Neural crest cell (in vitro differentiated cells): ENCODE measurements at places on chromosomes 7 and 10. TPM values are rescaled to one million over a fixed set of nuclear protein-coding genes. Genes with fewer than 3 reads are reported as not detected.
A peak's percentile ranks its signal among the peaks of the same experiment; 100 is the strongest.

The ANXA8 gene
- total RNA-seq = not detected in 2 replicates

GRCh38 chr7:43771573-43771972 lies 13.1 kb downstream of the BLVRA start:
- no peaks in the 10 kb centered on the region for H3K27me3 ChIP-seq
- no peak overlapping the region for H3K4me3 ChIP-seq
- DNase-seq = no peak
- peak overlapping the region; percentile 52 for H3K27ac ChIP-seq
- H3K4me1 ChIP-seq = no peaks in the 10 kb centered on the region

DNA sequence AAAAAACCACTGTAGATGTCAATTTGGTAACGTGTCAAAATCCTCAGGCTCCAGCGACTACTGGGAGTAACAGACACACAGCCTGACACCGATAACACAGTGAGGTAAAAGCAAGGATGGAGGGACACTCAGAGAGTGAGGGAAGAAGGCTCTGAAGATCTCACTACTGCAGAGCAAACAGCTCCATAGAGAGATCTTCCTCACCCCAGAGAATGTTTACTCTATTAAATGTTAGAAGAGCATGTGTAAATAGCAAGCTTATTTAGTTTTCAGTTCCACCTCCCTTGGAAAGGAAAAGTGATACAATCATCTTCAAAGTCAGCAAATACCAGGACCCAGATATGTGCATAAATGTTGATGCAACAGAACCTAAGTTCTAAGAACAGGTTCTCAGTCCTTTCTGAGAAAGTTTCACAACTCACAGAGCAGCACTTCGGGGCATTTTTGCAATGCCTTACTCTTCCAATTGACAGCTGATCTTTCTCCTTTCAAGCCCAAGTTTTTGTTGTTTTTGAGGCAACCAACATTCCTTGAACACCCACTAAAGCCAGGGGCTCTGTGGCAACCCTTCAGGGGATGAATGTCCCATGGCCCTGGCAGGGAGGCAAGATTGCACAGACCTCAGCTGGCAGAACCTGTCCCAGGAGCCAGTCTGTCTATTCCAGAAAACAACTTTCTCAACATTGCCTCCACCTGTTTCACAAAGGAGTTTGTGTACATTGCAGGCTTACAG lies 177.4 kb downstream of the SFMBT2 start:
- no peak for DNase-seq
- no peak overlapping the region for H3K27ac ChIP-seq
- no peak overlapping the region for H3K4me3 ChIP-seq
- H3K4me1 ChIP-seq = peaks cover 23% of the 10 kb centered on the region
- H3K36me3 ChIP-seq = peaks cover 18% of the 10 kb centered on the region

The NUTM2A gene
- total RNA-seq = 3.0 and 3.7 TPM in 2 replicates

- peaks cover 9% of the 10 kb centered on the region for H3K4me1 ChIP-seq
- peak overlapping the region; percentile 35 for H3K27ac ChIP-seq
- H3K36me3 ChIP-seq = no peaks in the 10 kb centered on the region
- no peaks in the 10 kb centered on the region for H3K27me3 ChIP-seq
Observed at GRCh38 chr7:120981888-120982615, 6.5 kb upstream of the CPED1 start.

The RET gene
- 1.6 and 2.5 TPM in 2 replicates for total RNA-seq

GRCh38 chr10:88389456-88389855 lies 193.7 kb downstream of the RNLS start:
- H3K27ac ChIP-seq = no peak overlapping the region
- peaks cover 9% of the 10 kb centered on the region for H3K4me1 ChIP-seq
- no peaks in the 10 kb centered on the region for H3K27me3 ChIP-seq
- DNase-seq = peak; percentile 18
- no peaks in the 10 kb centered on the region for H3K36me3 ChIP-seq

DNA sequence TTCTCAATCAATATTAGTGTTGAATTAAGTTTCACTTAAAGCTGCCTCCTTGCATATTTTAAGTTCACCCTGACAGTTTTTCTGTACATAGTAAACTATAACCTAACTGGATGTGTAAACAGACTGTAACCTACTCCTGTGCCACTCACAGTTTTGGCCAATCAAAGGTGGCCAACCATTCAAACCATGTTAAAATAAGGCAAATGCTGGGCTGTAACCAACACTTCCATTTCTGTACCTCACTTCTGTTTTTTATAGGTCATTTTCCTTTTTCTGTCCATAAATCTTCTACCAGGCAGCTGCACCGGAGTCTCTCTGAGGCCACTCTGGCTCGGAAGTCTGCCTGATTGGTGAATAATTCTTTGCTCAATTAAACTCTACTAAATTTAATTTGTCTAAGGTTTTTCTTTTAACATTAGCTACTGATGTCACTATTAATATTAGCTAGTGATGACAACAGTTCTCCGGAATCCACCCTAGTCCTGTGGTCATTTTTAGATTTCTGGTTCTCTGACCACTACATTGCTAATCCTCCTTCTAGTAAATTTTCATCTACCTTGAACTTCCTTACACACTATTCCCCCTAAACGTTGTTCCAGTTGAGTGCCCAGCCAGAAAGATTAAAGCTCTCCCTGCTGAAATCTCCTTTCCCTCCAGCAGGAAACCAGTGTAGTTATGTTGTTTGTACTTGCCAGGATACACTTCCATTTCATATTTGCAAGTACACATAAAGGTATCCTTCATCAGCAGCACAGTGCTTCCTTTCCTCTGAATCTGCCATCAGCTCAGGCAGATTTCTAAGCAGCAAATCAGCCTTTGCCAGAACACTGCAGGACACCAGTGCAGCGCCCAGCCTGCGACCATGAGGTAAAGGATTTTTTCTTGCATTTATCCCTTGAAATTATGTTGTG lies 18.6 kb upstream of the IFIT2 start:
- DNase-seq = no peak
- no peaks in the 10 kb centered on the region for H3K36me3 ChIP-seq
- no peak overlapping the region for H3K4me3 ChIP-seq
- peaks cover 21% of the 10 kb centered on the region for H3K4me1 ChIP-seq
- peak overlapping the region; percentile 81 for H3K27ac ChIP-seq

DNA sequence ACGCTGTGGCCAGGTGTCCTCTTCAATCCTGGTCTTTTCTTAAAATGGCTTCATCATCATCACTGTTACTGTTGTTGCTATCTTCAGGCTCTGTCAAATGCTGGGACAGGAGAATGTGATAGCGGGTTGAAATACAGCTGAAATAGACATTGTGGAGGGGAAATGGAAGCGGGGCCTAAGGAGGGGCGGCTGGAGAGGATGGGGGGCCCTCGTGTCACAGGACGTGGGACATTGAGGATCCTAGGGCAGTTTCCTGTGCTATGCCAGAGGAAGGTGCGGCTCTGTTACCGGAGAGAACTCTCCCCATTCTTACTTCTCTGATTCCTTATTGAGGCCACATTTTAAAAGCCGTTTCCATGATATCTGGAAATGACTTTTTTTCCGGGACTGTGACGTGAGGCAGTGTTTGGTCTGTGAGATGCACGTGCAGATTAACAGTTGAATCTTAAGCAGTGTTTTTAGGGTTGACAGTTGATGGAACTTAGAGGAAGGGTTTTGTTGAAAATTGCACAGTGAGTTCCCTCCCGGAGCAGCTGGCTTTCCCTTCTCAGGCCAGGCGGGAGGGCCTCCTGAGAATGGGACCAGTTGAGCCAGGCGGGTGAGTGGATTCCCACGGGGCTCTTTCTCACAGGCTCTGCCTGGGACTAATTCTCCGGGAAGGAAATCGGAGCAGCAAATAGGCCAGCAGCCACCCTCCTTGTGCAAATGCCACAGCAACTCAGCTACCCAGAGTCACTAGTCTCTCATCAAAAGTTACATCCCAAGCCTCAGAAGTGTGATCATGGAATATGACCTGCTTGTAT lies 125.2 kb downstream of the TACC2 start:
- peak overlapping the region; percentile 3 for H3K27ac ChIP-seq
- peaks cover 56% of the 10 kb centered on the region for H3K4me1 ChIP-seq
- no peaks in the 10 kb centered on the region for H3K36me3 ChIP-seq
- DNase-seq = no peak
- no peaks in the 10 kb centered on the region for H3K27me3 ChIP-seq

- H3K27ac ChIP-seq = no peak overlapping the region
- no peaks in the 10 kb centered on the region for H3K4me1 ChIP-seq
- H3K27me3 ChIP-seq = no peaks in the 10 kb centered on the region
- no peak for DNase-seq
Observed at GRCh38 chr7:14095233-14095950, 105.9 kb upstream of the ETV1 start.

The MYOZ1 gene
- total RNA-seq = 0.16 and 0.18 TPM in 2 replicates

The TMEM176B gene
- total RNA-seq = 2.2 and 3.1 TPM in 2 replicates

DNA sequence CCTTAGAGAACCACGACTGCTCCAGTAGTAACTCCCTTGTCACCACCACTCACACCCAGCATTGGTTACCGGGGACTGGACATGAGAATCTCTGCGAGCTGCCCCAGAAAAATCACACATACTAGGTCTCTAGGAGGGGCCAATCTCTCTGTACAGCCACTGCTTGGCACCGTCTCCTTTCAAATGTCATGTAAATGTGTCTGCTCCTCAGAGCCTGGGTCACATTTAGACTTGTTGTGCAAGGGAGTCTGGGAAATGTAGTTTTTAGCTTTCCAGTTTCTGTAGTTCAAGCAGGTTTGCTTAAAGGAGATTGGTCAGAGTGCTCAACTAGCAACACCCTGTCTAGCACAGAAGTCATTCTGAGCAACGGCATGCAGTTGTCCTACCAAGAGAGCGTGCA lies 60.0 kb downstream of the CHN2 start:
- H3K27me3 ChIP-seq = no peaks in the 10 kb centered on the region
- DNase-seq = no peak
- peaks cover 8% of the 10 kb centered on the region for H3K4me1 ChIP-seq
- no peaks in the 10 kb centered on the region for H3K36me3 ChIP-seq

DNA sequence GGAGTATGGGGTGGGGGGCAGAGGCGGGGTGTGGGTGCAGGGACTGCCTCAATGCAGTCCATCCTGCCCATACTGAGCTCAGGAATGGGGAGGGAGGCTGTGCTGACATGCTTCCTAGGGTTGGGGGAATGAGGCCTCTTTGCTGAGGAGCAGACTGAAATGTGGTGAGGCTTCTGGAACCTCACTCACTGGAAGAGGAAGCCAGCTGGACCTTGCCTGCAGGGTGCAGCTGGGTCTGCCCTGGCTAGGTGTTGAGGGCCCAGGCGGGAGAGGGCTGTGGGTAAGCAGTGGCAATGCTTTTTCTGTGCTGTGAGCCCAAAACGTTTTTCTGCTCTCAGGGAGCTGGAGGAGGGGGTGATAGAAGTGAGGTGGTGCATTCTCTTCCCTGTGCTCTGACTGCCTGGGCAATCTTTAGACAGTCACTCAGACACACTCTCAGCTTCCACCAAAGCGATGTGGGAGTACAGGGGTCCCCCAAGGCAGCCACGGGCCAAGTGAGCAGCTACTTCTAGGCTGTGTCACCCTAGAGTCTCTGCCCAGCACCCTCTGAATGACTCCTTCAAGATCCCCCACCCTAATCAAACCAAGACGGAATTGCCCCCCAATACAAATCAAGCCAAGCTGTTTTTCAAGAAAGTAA lies 41.1 kb upstream of the BMPR1A start:
- H3K27me3 ChIP-seq = no peaks in the 10 kb centered on the region
- H3K4me1 ChIP-seq = peaks cover 11% of the 10 kb centered on the region
- no peak overlapping the region for H3K4me3 ChIP-seq

- no peak overlapping the region for H3K27ac ChIP-seq
- no peak overlapping the region for H3K4me3 ChIP-seq
- H3K27me3 ChIP-seq = no peaks in the 10 kb centered on the region
Observed at GRCh38 chr10:79202188-79203013, 133.6 kb downstream of the ZMIZ1 start.

- peaks cover 22% of the 10 kb centered on the region for H3K4me1 ChIP-seq
- no peak overlapping the region for H3K4me3 ChIP-seq
Observed at GRCh38 chr7:95527033-95527775, 41.5 kb downstream of the ASB4 start.

The AKR1D1 gene
- total RNA-seq = not detected in 2 replicates

- no peak overlapping the region for H3K4me3 ChIP-seq
- H3K27me3 ChIP-seq = no peaks in the 10 kb centered on the region
- no peaks in the 10 kb centered on the region for H3K36me3 ChIP-seq
- H3K4me1 ChIP-seq = no peaks in the 10 kb centered on the region
- no peak for DNase-seq
- no peak overlapping the region for H3K27ac ChIP-seq
Observed at GRCh38 chr10:19168584-19168983, 120.0 kb downstream of the MALRD1 start.

- no peak for DNase-seq
- H3K36me3 ChIP-seq = no peaks in the 10 kb centered on the region
- H3K27me3 ChIP-seq = peaks cover 29% of the 10 kb centered on the region
- H3K4me1 ChIP-seq = peaks cover 9% of the 10 kb centered on the region
Observed at GRCh38 chr10:133021963-133022775, 65.6 kb upstream of the ADGRA1 start.

DNA sequence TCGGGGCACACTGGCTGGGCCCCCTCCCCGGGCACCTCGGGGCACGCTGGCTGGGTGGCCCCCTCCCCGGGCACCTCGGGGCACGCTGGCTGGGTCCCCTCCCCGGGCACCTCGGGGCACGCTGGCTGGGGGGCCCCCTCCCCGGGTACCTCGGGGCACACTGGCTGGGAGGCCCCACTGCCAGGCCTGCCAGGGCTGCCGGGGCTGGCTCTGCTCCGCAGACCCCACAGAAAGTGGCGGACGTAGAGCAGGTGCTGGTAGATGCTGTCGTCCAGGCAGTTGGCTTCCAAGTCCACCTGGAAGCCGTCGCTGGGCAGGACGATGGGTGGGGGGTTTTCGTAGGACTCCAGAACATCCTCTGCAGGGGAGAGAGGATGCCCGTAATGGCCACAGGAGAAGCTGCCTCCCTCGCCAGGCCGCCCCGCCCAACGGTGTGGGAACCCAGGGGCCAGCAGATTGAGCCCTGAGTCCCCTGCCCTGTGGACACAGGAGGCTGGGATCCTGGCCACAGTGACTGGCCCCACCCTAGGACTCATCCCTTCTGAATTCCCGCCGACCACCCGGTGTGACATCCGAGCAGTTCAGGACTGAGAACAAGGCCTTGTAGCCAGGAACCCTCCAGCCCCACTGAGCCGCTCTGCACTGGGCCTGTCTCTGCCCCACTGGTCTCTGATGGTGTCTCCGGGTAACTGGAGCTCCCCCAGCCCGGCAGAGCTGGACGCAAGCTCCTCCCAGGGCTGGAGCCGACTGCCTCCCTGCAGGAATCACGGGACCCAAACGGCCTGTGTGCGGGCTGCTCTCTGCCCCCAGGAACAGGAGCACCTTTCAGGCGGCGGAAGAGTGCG lies 28.2 kb downstream of the AP5Z1 start:
- H3K36me3 ChIP-seq = no peaks in the 10 kb centered on the region
- DNase-seq = no peak
- H3K27me3 ChIP-seq = no peaks in the 10 kb centered on the region

- no peak for DNase-seq
- no peaks in the 10 kb centered on the region for H3K4me1 ChIP-seq
- H3K4me3 ChIP-seq = no peak overlapping the region
- no peak overlapping the region for H3K27ac ChIP-seq
- no peaks in the 10 kb centered on the region for H3K27me3 ChIP-seq
Observed at GRCh38 chr7:47778153-47778661, 170.1 kb downstream of the PKD1L1 start.

DNA sequence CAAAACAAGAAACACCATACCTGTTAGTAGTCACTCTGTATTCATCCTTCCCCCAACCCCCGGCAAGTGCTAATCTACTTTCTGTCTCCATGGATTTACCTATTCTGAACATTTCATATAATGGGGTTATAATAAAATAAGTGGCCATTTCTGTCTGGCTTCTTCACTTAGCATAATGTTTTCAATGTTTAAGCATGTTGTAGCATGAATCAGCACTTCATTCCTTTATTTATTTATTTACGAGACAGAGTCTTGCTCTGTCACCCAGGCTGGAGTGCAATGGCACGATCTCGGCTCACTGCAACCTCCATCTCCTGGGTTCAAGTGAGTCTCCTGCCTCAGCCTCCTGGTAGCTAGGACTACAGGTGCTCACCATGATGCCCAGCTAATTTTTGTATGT lies 69.2 kb downstream of the HIP1 start:
- H3K27me3 ChIP-seq = no peaks in the 10 kb centered on the region
- no peak for DNase-seq
- no peak overlapping the region for H3K27ac ChIP-seq
- H3K36me3 ChIP-seq = no peaks in the 10 kb centered on the region
- H3K4me1 ChIP-seq = no peaks in the 10 kb centered on the region

The ZNF804B gene
- total RNA-seq = not detected in 2 replicates
